ENCODE measurements at places on chromosomes 6 and 20.

DNA sequence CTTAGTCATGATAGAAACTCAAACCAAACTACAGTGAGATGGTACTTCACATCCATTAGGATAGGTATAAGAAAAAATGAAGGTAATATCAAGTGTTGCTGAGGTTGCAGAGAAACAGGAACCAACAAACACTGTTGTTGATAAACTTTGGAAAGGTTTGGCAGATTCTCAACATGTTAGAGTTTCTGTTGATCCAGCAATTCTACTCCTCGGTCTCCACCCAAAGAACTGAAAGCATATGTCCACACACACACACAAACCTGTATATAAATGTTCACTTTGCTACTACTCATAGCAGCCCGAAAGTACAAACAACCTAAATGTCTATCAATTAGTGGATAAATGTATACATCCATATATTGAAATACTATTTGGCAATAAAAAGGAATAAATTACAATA is 128.3 kb upstream of the CARMIL1 start:
- DNase-seq: no peak

DNA sequence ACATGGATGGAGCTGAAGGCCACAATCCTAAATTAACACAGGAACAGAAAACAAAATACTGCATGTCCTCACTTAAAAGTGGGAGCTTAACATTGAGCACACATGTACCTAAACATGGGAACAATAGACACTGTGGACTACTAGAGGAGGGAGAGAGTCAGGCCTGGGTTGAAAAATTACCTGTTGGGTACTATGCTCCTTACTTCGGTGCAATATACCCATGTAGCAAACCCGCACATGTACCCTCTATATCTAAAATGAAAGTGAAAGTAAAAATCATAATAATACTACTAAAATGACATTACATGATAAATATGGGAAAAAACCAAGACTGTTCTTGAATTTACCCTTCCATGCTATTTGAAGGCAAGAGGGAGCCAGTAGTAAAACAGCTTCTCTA is 1273.8 kb upstream of the ADGRB3 start:
- no peak for DNase-seq

DNA sequence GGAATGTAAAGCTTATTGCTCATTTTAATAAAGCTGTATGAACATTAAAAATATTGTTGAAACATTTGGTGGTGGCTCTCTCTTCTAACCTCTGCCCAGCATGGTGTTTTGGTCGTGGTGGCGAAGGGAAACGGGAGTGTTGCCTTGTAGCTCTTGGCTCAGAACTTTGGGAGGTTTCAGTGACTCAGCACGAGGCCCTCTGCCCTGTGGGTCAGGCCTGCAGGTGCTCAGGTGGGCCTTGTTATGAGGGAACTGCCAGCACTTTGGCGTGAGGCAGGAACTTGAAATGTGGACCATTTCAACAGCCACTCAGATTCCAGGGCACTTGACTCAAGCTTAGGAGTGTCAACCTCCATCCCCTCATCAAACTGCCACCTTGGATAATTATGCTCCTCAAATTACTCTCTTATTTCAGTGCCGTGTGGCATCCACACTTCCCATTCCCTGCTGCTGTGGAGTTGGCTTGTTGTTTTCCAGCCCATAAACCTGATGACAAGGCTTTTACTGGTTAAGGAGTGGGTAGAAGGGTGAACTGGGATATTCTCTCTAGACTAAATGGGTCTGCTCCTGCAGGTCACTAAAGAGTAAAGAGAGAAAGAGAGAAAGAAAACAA is 36.3 kb downstream of the PRDM1 start:
- DNase-seq: no peak

- no peak for DNase-seq
Measured at GRCh38 chr6:144468709-144469108, 183.6 kb downstream of the UTRN start.

DNA sequence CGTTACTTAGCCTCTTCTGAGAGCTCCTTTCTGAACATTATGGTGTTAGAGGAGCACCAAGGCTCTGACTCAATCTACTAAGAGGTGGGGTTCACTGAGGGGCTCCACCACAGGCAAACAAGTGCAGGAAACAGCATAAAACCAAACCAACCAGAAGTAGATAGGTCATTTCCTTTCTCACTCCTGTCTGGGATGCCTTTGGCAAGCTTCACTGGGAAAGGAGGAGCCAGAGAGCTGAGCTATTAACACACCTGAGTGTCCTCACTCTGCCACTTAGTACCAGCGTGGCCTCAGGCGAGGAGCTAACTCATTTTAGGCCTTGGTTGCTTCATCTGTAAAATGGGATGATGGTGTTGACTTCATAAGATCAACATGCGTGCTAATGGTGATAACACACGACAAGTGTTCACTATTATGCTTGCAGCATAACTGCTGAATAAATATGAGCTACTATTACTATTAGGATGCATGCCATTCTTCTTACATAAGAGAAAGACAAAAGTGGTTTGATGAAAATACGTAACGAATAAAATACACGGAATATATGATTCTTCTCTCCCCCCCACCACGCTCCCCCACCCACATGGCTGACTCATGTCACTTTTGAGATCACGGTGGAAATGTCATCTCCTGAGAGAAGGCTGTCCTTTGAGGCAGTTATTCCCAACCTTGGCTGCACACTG is 185.4 kb downstream of the BCAS1 start:
- DNase-seq: no peak

DNA sequence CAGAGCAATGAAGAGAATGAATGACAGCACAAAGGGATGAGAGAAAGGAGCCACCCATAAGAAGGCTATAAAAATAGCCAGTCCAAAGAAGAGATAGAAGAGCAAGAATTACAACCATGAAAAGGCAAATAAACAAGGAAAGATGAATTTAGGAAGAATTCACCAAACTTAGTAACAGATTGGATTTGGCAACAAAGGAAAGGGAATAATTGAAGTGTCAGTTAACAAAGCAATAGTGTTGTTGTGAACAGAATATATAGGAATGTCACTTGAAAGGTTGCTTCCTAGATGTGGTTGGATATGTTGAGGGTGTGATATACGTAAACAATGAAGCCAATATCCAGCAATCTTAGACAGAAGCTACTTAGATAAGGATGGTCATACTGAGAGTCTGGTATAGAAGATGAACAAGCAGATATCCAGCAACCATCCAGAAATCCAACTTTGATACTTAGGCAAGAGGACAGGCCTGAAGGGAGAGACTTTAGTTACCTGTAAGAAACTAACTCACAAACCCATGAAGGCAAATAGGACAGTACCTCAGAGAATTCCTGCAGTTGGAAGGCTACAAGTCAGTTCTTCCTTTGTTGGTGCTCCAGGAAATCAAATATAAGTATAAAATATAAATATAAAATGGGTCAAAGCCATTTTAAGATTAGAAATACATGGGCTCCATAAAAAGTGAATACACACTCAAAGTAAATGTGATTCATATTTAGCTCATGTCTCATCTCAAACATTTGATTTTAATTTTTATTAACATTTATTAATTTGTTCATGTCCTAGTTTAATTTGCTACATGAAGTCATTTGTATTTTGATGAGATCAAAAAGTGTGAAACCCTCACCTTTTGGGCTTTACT is 106.5 kb downstream of the HFE start:
- no peak for DNase-seq

DNA sequence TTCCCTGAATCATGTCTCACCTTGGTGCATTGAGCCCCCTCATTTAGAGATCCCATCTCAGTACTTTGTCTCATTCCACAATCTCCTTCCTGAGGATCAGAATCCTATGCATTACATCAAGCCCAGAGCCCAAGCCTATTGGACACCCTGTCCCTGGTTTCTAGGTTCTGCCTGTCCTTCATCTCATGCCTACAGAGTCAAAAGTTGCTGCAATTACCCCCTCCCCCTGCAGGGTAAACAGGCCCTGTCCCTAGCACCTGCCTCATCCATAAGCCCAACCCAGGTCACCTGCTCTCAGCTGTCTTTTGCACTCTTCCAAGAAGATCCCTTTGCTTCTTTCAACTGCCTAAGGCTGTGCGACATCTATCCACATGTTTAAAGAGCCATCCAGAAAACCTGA is 93.9 kb downstream of the SPTLC3 start:
- DNase-seq: no peak

GRCh38 chr20:11173916-11174315 is 500.1 kb upstream of the JAG1 start:
- DNase-seq: no peak

DNA sequence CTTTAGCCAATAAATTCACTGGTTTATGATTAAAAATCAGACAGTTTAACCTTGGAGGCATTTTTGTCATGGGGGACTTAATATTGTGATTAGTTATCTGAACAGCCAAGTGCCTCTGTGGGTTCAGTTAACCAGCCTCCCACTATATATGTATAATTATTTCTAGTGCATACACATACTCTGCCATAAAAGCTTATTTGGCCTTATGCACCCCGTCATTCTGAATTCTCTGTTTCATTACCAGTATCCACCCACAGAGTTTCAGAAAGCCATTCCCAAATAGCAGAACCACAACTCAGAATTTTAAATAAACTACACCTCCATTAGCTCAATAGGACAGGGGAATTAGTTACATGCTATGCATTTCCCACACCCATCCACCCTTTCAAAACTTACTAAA is 279.7 kb downstream of the ZFAND3 start:
- DNase-seq: no peak

- no peak for DNase-seq
Measured at GRCh38 chr6:104527311-104527710, 332.4 kb downstream of the HACE1 start.

GRCh38 chr6:113632220-113632864 is 224.8 kb upstream of the MARCKS start:
- DNase-seq: peak; percentile 84

DNA sequence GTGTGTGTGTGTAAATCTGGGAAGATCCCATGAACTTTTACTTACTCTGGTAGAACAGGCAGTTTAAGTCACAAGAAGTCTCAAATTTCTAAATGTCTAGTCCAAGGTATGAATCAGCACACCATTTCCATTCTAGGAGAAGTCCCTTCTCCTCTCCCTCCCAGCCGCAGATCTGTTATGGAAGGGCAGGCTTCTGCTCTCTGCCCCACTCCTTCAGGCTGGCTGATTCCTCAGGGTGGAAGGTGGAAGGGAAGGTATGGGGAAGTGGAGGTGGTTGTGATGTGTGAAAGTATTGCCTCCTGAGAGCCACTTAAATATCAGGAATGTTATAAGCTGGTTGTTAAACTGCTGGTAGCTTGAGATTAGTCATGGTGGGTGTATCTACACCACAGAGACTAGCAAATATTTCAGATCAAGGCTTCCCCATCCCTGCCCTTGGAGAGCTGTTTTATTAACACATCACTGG is 44.5 kb upstream of the LAMA4 start:
- DNase-seq: peak; percentile 86

- no peak for DNase-seq
Measured at GRCh38 chr6:38350220-38350619, 289.5 kb downstream of the BTBD9 start.

- no peak for DNase-seq
Measured at GRCh38 chr6:435441-436307, 44.1 kb downstream of the IRF4 start.

DNA sequence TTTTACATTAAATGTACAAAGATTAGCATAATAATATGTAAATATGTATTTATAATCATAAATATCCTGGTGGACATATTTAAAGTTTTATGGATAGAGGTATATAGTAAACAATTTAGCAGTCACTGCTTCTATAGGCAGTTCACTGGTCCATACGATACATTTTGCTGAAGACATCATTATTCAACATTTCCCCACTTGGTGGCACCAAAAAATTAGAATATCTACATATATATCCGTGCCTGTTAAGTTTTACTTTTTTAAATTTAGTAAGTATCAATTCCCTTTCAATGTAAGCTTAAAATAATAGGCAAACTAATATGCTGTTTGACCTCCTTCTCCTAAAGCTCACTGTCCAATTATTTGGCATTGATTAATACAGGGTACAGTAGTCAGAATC is 64.2 kb downstream of the LMBRD1 start:
- DNase-seq: no peak
